Kasumi-1 (cell line): ENCODE measurements at places on chromosomes 2 and 18.

DNA sequence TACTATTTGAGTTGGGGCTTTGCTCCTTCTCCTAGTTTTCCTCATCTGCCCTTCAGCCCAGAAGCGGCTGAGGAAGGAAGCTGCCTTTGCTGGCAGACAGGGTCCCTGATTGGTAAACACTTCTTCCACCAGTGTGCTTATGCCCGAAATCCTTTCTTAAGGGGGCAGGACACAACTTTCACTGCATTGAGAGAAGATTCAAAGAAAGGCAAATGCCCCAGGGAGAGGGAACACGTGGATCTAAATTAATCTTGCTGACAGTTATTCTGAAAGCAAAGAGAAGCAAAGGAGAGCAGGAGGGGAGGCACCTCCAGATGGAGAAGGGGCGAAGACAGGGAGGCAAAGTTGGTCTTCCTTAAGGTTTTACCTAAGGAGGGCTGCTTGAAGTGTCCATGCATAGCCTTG, 92.1 kb upstream of the EFEMP1 start:
- DNase-seq: no peak

GRCh38 chr2:150339951-150340350, 147.5 kb downstream of the RND3 start:
- no peak for DNase-seq

- no peak for DNase-seq
These were observed 104.2 kb upstream of the FZD7 start for GRCh38 chr2:201929281-201930026.

GRCh38 chr2:104853534-104854497, at the start of gene POU3F3:
Gene POU3F3 (plus strand): TSS chr2:104854115. CDS start chr2:104855511, 1,396 bp downstream.
- DNase-seq: no peak
